ENCODE measurements at places on chromosomes 11 and 22.
A peak's percentile ranks its signal among the peaks of the same experiment; 100 is the strongest.

DNA sequence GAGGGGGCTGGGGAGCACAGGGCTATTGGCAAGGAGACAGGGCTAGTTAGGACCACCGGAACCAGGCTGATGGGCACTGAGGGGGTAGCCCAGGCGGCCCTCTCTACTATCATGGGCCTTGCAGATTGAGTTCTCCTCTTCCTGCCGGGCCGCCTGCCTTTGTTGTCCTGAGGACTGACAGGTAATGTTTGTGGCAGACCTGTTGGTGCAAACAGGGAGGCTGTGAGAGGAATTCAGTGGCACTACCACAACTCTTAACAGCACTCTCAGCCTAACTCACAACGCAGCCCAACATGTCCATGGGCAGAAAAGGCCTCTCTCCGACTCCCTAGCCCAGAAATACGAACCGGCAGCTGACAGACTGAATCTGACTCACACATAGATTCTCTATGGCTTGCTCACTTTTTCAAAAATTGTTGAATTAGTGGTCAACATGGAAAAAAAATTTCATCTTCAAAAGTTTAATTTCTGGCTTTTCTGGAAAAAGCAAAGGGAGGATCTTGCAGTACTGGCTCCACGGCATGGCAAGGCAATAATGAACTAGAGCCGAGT lies 11.4 kb downstream of the KCNJ5 start:
- DNase-seq = peak; percentile 53

GRCh38 chr11:60165538-60165937 lies 17.3 kb downstream of the MS4A6A start:
- no peak for DNase-seq

- DNase-seq = peak; percentile 76
Measured at GRCh38 chr11:46298699-46299433, 21.4 kb downstream of the CREB3L1 start.

DNA sequence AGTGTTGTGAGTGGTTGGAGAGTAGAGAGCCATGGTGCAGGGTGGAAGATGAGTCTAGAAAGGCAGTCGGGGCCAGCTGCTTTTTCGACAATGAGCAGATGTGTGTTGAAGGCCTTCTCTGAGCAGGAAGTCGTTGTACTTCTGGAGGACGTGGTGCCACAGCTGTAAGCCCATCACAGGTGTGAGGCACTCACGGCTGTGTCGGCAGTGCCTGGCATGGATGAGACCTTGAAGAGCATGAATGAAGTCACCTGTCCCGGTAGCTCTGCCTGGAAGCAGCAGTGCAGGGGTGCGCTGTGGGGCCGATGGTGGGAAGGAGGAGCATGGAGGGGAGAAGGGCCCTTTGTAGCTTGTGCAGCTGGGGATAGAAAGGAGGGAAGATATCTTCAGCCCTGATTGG lies 165.2 kb downstream of the PKNOX2 start:
- no peak for DNase-seq

DNA sequence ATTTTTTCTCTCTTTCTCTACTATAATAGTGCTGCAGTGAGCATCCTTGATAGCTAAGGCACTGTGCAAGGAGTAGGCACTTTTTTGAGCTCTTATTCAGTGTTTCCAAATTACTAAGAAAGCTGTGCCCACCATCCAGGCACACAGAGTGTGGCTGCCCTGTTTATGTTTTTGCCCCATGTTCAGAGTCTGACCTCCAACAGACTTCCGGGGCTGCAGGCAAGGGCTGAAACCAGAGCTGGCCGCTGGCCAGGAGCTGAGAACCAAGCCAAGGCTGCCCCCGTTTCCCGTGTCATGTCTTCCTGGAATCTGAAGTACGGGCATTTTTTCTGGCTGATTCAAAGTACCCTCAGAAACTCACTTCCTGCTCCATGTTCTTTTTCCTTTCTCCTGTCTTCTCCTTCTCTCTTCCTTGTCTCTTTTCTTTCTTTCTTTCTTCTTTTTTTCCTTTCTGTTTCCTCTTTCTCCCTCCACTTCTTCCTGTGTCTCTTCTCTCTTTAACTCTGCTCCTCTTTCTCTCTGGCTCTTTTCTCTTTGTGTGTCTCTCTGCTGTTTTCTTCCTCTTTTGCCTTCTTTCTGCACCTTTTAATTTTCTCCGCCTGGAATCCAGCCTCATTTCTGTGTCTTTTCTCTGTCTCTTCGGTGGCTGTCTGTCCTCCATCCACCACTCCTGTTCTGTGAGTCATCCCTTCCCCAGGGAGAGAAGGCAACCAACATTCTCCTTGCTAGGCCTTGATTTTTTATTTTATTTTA lies 17.0 kb upstream of the KCTD14 start:
- DNase-seq = peak; percentile 89

GRCh38 chr11:34706709-34707461 lies 86.0 kb downstream of the EHF start:
- no peak for DNase-seq

GRCh38 chr11:16049611-16050010 lies 306.7 kb downstream of the SOX6 start:
- DNase-seq = no peak

DNA sequence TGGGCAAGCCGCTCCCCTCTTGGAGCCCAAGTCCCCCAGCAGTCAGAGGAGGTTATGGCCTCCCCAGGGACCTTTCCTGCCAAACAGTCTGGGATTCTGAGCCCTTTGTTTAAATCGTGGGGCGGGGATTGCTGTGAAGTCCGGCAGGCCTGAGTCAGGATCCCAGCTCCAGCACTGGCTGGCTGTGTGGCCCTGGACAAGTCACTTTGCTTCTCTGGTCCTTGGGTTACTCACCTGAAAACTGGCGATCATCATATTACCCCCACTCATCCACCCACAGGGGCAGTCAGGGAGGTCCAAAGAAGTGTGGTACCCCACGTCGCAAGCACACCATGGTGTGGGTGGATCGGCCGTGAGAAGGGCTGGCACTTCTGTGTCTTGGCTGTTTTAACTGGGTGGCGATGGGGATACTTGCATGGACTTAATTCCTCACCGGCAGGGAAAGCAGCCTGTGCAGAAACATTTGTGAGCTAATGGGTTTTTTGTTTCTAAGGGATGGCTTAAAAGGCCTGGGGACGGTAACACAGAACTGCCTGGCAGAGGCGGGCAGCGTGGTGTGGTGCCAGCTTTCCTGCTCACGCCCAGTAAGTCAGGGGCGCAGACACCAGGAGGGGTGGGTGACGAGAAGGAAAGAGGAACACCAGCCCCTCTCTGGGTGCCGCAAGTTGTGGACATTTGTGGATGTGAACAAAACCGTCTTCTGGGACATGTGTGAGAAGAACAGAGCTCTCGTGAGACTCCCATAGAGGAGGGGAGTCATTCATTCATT lies 31.6 kb upstream of the PRR5 start:
- no peak for DNase-seq

DNA sequence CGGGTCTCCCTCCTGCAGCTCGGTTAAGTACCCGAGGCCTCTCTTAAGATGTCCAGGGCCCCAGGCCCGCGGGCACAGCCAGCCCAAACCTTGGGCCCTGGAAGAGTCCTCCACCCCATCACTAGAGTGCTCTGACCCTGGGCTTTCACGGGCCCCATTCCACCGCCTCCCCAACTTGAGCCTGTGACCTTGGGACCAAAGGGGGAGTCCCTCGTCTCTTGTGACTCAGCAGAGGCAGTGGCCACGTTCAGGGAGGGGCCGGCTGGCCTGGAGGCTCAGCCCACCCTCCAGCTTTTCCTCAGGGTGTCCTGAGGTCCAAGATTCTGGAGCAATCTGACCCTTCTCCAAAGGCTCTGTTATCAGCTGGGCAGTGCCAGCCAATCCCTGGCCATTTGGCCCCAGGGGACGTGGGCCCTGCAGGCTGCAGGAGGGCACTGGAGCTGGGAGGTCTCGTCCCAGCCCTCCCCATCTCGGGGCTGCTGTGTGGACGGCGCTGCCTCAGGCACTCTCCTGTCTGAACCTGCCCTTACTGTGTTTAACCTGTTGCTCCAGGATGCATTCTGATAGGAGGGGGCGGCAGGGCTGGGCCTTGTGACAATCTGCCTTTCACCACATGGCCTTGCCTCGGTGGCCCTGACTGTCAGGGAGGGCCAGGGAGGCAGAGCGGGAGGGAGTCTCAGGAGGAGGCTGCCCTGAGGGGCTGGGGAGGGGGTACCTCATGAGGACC lies 25.0 kb downstream of the FADS3 start:
- DNase-seq = no peak

- peak; percentile 61 for DNase-seq
Measured at GRCh38 chr11:114040706-114041211, 18.8 kb upstream of the ZBTB16 start.

GRCh38 chr11:129302386-129303101 lies 73.1 kb upstream of the BARX2 start:
- no peak for DNase-seq

DNA sequence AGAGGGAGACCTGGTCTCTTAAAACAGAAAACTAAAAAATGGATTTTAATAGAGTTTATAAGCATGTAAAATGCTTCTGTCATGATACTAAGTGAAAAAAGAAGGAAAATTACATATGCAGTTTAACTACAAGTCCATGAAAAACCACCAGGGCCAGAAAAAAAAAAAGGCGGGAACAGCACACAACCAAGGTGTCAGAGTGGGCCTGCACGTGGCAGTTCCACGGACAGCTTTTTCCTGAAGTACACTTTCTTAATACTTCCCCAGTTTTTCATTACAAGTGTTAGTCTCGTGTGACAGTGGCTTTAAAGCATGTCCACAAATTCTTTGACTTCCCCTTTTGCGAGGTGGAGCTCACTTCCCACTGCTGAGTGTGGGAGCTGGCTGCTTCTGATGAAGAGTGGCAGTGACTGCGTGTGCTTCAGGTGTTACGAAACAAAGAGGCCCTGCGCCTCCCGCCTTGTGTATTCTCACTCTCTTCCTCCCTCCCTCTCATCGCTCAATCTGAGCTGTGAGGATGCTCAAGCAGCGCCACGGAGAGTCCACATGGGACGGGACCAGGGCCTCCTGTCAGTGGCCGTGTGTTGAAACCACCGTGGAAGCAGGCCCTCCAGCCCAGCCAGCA lies 16.4 kb downstream of the PPM1F start:
- no peak for DNase-seq

DNA sequence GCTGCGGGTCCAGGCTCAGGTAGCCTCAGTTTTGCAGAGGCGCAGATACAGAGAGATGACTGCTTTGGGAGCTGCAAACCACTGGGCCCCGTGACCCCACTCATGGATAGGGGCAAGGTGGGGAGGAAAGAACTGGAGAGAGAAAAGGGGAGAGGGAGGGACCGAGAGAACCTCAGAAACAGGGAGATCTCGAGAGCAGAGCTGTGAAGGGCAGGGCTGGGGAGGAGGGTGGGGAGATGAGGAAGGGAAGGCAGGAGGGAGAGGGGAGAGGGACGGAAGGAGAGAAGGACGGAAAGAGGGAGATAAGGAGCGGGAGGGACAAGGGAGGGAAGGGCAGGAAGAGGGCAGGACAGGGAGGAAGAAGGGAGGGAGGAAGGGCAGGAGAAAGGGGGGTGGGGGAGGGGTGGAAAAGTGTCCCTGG lies 46.3 kb downstream of the IGLL1 start:
- no peak for DNase-seq

DNA sequence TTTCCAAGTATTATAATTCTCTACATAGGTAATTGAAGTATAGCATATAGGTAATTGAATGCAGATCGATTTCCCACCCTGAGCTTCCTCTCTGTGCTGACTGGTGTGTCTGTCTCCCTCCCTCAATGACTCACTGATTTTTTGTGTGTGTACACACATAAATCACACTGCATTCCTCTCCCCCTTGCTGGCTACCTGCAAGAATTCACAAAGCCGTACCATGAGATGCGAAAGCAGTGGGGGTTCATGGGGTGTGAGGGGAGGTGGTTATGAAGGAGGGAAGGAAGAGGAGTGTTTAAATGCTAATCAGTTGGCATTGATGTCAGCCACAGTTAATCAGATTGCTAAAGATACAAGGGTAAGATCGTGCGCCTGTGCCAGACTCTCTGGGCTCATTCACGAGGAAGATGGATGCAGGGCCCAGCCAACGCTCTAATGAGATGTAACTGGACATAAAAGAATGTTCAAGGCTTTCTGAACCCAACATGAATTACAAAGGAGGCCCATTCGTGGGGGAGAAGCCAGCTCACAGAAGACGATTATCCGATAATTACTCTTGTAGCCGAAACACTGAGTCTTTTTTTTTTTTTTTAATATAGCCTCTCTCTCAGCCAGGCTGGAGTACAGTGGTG lies 107.4 kb downstream of the SEZ6L start:
- peak; percentile 16 for DNase-seq

DNA sequence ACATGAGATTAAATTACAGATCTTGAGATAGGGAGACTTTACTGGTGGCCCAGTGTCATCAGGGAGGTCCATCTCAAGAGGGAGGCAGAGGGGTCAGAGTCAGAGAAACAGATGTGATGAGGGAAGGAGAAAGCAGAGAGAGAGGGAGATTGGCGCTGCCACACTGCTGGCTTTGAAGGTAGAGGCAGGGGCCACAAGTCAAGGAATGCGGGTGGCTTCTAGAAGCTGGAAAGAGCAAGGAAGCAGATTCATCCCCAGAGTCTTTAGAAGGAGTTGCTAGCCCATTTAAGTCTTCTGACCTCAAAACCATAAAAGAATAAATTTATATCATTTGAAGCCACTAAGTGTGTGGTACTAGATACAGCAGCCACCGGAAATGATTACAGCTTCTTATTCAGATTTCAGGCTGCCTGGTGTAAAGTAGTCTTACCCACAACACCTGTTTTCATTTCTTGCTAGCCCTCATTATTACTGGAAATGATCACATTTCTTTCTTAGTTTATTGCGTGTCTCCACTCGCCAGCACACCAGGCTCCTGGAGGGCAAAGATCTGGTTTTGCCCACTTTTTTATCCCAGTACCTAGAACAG lies 12.6 kb upstream of the SERPINH1 start:
- no peak for DNase-seq

GRCh38 chr11:2135018-2135569 lies 4.1 kb downstream of the IGF2 start:
- DNase-seq = no peak

GRCh38 chr11:44946263-44946662 lies 4.4 kb downstream of the TP53I11 start:
- DNase-seq = no peak

DNA sequence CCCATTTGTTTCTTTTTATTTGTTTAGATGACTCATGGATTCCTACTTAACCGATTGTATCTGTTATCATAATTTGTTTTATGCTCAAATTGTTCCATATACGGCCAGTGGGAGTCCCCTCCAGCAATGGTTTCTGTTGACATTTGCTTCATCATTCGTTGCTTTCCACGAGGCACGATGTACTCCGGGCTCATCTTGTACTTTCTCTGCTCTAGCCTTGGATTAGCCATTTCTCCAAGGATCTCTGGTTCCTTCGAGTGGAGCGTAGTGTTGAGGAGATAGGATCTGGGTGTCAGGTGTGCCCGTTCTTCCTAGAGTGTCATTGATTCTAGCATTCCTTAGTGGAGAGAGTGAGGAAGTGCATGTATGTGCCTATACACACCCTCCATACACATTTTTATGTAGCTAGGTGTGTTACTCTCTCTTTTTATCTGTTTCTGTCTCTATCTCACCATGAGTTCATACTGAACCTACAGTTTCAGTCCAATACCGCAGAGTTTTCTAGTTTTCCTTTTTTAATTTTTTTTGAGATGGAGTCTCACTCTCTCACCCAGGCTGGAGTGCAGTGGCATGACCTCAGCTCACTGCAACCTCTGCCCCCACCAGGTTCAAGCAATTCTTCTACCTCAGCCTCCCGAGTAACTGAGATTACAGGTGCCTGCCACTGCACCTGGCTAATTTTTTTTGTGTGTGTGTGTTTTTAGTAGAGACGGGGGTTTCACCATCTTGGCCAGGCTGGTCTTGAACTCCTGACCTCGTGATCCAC lies 31.4 kb downstream of the TECTA start:
- DNase-seq = peak; percentile 18

- peak; percentile 92 for DNase-seq
Measured at GRCh38 chr22:46053563-46054090, 76.7 kb upstream of the WNT7B start.

GRCh38 chr11:109864834-109865547 lies 228.2 kb upstream of the ZC3H12C start:
- DNase-seq = no peak
